ENCODE measurements at places on chromosomes 11 and 22. TPM values are rescaled to one million over a fixed set of nuclear protein-coding genes. Genes with fewer than 3 reads are reported as not detected.

DNA sequence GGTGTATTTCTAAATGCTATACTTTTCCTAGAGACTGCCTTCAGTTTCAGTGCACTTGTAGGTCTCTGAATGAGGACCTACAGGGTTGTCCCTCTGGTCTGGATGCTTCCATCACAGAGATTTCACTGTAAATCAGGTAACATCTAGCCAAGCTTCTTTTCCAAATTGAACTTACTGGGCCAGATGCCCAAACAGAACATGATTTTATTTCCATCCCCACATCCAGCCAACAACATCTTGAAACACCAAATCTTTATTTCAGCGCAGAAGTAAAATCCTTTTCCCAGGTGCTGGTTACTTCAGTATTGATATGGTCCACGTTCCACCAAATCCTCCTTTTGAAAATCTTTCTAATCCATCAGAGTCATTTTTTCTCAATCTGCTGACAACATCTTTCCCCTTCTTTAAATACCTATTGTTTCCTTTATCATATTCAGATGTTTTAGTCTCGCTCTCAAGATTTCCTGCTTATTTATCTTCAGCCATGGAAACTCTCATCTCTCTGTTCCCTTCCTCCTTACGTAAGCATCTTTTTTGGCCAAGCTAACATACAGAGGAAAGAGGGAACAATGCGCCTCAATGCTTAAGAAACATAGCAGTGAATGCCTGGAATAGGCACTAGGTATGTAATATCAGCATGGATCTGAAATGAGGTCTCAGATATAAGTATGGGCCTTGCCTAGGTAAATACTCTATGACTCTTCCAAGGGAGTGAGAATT lies 201.2 kb upstream of the MTNR1B start:
- no peak for DNase-seq

AHNAK gene
- 18.6 TPM for total RNA-seq

GRCh38 chr11:120198403-120198786 lies 12.4 kb upstream of the OAF start:
- no peak for DNase-seq

- no peak for DNase-seq
Observed at GRCh38 chr11:108965306-108966001, 300.6 kb downstream of the DDX10 start.

DNA sequence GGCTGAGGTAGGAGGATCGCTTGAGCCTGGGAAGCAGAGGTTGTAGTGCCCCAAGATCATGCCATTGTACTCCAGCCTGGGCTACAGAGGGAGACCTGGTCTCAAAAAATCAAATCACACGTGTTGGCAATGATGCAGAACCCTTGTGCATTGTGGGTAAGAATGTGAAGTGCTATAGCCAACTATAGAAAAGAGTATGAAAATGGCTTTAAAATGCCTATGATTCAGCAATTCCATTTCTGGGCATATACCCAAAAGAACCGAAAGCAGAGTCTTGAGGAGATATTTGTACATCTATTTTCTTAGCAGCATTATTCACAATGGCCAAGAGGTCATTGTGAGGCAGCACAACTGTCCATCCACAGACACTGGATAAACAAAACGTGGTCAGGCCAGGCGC lies 2.6 kb upstream of the FADS3 start:
- no peak for DNase-seq

- DNase-seq: no peak
Observed at GRCh38 chr11:102575012-102575411, 44.5 kb upstream of the MMP7 start.

LRRC55 gene
- 25.7 TPM for total RNA-seq

SLC22A6 gene
- 8.4 TPM for total RNA-seq

Measured in occipital lobe (tissue), 3 donors.